Sigmoid colon (tissue), 7 donors: ENCODE measurements at places on chromosomes 4 and X. TPM values are rescaled to one million over a fixed set of nuclear protein-coding genes. Genes with fewer than 3 reads are reported as not detected.

- peak; percentile 93 for DNase-seq
These were observed 11.2 kb upstream of the BCOR start for GRCh38 chrX:40108959-40109287.

- peak; percentile 56 for DNase-seq
These were observed 78.0 kb downstream of the ZFYVE28 start for GRCh38 chr4:2340272-2341061.

DNA sequence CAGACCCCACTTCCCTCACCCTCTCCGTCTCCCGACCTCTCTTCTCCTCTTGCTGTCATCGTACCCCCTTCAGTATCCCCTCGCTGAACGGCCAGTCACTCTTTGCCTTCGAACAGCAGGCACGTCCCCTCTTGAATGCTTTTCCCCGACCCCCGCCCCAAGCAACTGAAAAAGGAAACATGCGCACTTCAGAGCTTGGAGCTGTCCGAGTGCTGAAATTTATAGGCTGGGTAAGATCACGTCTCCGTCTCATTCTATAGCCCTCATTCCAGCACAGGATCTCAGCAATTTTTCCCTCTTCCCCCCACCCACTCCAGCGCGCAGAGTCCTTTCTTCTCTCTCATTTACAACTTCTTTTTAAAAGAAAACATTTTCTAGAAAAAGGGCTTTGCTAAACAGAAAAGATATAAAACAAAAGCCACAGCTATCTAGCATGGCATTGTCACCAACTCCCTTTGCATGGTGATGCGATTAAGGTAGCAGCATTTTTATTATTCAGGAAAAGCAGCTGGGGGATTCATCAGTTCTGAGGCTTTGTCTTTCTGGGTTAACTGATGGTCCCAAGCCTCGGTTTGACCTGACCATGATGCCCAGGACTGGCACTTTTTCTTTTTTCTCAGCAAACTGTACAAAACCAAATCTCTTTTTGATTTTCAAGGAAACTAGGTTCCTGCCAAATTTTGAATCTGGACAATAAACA lies at the start of gene GLRA2:
Gene GLRA2, plus strand, starts transcription at position 247 of the 700 bp plus-strand sequence. CDS start 522 bp downstream, outside the sequence.
- DNase-seq = peak; percentile 39

DNA sequence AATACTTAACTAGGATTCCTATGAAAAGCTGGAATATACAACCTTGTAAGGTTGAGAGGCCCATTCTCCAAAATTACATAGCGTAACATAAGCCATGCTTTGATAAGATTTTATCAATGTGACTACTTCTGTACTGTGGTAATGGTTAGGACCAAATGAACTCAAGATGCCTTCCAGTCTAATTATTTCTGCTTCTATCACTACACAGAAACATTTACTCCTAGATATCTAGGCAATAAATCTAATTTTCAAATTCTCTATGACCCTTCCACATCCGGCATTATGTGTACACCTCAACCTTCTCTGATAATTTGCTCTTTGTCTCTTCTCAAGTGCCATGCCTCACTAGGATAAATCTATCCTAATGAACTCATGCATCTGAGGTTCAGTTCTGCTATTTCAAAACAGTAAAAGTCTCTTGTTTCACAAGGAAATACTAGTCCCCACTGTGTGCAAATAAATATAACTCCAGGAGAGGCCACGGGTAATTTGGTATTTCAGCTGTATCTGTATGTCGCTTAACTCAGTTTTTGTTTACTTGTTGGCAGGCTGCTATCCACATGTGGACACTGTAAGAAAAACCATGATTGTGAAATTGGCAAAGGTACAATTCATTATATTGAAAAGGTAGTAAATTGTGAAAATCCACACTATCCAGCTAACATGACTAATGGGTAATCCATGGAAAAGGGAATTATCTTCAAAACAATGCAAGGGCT lies 93.3 kb downstream of the PRDM5 start:
- no peak for DNase-seq

GRCh38 chrX:120087289-120088017 lies 10.0 kb upstream of the RHOXF2B start:
- DNase-seq = no peak

DNA sequence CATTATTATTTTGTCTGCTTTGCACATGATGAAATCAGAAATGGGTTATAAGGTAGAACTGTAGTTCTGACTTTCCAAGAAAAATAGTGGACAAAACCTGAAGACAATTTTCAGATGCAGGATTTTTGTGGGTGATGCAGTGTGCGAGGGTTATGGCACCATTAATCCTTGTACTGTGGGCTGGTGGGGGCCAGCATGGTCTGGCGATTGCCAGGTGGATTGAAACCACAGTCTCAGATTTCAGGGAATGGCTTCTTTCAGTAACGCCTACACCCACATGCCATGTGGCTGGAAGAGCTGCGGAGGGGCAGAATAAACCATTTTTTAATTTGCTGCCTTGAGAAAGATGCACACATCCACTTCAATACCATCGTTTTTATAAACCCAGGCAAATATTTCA lies 150.5 kb downstream of the ARSF start:
- DNase-seq = no peak

DNA sequence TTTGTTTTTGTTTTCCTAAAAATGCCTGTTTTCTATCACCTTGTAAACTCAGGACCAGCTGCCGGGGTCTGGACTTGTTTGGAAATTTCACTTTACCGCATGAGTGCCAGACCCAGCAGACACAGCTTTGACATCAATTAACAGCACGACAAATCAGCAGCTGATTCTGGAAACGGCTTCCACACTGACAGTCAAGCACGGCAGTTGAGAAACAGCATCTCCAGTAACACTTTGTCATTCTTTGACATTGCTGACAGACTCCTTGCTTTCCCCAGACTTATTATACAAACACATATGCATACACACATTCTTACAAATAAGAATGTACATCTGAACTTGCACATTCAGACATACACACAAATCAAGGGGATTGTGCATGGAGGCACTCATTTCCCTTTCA lies 1017.6 kb upstream of the HS3ST1 start:
- no peak for DNase-seq

TREX2 gene
- 2.4 TPM for total RNA-seq

DMP1 gene
- not detected for total RNA-seq
